ENCODE measurements at places on chromosomes 3 and 15.

GRCh38 chr15:99076109-99076508 is 28.8 kb upstream of the SYNM start:
- DNase-seq: no peak

DNA sequence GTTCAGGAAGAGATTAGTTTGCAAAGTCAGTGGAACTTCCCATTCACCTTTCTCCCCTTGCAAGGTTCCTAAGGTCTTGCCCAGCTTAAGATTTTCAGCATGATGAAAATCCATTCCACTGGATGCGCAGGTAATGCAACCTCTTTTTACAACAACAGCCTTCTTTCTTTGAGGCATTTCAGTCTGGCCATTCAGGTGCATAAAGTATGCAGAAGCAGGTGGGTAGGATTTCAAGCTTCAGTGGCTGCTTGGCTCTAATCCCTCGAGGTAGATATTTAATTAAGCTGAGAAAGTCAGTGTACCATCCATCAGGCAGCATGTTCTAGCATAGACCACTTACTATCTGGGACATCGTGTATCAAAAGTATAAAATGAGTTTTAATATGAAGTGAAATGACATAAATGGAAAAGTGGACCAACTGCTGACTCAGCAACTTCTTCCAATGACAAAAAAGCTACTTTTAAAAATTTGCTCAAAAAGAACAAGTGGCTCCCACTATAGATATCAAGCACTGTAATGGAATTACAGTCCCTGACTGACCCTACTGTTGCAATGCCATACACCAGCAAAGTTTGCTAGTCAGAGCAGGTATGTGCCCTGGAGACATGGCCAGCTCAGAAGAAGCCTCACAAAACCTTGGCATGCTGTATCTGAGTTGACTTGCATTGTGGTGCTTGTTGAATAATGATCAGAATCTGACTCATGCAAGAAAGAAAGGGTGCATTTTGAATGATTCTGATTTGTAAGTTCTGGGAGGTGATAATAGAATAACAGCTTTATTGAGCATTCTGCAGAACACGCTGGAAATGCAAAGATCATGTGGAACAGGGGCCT is 459.9 kb upstream of the MCTP2 start:
- DNase-seq: no peak

DNA sequence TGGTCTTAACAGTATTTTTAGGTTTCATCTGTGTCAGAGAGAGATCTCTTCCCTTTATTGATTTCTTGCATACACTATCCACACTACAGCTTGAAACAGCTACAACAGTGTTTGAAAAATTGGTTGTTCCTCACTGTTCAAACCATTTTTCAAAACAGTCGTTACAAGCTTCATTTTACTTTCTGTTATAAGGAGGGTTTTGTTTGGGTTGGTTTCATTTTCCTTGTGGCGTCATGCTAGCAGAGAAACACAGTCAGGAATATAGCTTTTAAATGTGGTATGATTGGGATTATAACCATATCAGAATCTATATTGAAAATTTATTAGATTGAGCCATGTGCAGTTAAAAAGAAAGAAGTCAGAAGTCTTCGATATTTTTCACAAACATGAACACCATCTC is 400.6 kb downstream of the ZBTB20 start:
- no peak for DNase-seq

GRCh38 chr15:66433726-66434125 is 47.0 kb downstream of the MAP2K1 start:
- no peak for DNase-seq

DNA sequence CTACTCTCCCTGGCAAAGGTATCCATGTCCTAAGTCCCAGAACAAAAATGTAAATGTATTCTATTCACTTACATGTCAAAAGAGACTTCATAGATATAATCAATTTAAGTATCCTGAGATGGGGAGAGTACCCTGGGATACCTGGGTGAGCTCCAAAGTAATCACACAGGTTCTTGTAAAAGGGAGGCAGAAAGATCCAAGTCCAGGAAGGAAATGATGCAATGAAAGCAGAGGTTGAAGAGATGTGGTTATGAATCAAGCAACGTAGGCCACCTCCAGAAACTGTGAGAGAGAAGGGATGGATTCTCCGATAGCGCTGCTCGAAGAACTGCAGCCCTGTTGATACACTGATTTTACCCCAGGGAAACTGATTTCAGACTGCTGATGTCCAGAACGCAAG is 93.9 kb upstream of the VGLL3 start:
- no peak for DNase-seq

DNA sequence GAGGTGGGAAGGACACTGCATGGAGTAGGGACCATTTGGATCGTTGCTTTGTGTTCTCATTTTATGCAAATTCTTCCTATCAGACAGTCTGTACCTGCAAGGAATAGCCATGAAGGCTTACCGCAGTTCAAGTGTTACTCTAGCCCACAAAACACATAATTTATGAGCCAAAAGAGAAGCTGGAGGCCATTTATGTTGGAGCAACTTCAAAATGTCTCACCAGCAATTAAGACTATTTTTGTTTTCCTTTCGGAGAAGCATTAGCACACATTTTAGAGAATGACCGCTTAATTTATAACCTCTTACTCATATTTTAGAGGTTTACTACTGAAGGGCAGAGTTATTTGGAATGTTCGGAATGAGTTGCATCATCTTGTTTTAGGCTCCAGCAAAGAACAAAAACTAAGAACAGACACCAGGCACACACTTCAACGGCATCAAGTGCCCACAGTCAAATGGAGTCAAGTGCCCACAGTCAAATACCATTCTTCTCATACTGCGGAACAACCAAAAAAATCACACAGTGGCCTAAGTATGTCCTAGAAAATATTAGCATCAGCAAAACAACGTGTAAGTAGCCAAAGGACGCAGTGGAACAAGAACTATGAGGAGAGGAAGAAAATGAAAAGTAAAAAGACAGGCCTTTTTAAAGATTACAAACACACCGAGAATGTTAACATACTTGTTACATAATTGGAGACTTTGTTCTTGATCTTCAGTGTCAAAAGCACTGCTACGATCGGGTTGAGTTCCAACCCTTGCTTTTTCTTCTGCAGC is 17.5 kb upstream of the GOLGA8J start:
- DNase-seq: no peak

DNA sequence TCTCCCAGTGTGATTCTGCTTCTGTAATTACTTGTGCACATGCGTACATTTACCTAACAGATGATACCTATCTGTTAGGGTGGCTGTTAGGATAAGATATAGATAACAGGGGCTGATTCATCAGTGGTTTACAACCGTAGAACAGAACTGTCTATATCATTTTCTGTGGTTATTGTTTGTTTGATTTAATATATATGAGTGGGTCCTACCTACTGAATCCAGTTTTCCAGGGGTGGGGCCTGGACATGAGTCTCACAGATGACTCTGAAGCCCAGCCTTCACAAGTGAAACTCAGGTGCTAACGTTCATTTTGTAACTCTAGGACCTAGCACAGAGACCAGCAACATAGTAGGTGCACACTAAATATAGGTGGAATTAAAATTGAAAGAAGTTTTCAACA is 10.4 kb upstream of the ACAP2 start:
- no peak for DNase-seq

- no peak for DNase-seq
Measured at GRCh38 chr3:82084824-82085223, 323.4 kb upstream of the GBE1 start.

GRCh38 chr3:149437710-149438109 is 36.8 kb upstream of the TM4SF4 start:
- no peak for DNase-seq

DNA sequence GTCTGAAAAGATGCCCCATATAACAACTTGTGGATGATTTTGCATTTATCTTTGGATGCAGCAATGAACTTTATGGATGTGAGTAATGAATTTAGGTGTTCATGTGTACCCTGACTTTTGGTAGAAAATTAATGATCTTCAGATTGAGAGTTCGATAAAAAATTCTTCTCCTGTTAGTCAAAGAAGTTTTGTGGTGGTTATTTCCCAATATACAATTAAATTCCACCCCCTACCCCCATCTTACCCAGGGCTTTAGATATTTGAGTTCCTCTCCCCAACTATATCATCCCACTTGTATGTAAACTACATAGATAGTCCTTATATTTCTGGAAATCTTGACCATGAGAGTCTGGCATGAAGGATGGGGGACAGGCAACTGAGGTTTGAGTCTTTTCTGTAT is 126.1 kb upstream of the ALDH1A3 start:
- DNase-seq: no peak

DNA sequence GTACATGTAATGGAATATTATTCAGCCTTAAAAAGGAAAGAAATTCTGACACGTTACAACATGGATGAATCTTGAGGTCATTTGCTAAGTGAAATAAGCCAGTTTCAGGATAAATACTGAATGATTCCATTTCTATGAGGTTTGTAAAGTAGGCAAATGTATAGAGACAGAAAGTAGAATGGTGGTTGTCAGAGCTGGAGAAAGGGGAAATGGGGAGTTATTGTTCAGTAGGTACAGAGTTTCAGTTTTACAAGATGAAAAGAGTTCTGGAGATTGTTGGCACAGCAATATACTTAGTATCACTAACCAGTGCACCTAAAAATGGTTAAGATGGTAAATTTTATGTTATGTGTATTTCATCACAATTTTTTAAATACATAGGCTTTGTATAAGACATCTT is 60.6 kb downstream of the USP8 start:
- DNase-seq: no peak
